ENCODE measurements at places on chromosomes 1 and 21.

DNA sequence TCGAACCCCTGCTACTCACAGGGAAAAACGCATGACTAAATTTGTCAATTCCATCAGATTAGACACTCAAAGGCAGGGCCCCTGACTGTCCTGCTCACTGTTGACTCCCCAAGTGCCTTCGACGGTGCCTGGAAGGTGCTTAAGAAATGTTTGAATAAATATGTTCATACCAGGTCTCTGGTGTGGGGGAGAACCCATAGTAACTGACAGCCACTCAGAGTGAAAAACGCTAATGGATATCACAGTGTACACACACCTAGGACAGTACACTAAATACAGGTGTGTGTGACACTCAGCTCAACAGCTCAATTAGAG is 39.7 kb upstream of the WASF2 start:
- no peak for DNase-seq

- no peak for DNase-seq
These were observed 91.3 kb downstream of the DENND1B start for GRCh38 chr1:197683895-197684553.

GRCh38 chr1:239250353-239251035 is 135.9 kb upstream of the CHRM3 start:
- no peak for DNase-seq

GRCh38 chr1:27726173-27727044 is 648 bp downstream of the FAM76A start:
- peak; percentile 51 for DNase-seq

GRCh38 chr1:45867697-45868348 is 64.4 kb downstream of the MAST2 start:
- no peak for DNase-seq

GRCh38 chr1:162285149-162285561 is 91.5 kb downstream of the SPATA46 start:
- peak; percentile 38 for DNase-seq

GRCh38 chr1:207362962-207363860 is 41.7 kb downstream of the CD55 start:
- DNase-seq: no peak

DNA sequence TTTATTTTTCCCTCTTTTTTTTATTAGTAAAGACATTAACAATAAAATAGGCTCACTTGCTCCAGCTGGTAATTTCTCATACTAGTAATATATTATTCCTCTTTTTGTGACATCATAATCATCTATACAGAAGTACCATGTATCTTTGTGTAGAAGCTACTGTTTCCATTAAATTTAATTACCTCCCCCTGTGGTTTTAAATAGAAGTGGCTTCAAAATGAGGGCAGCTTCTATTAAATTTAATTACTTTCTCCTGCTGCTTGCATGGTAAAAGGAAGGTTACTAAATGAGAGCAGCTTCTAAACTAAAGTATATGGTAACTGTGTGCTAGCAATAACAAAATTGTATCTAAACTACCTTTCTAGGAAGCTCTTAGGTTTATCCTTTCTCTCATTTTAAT is 94.0 kb downstream of the DPYD start:
- DNase-seq: peak; percentile 87

DNA sequence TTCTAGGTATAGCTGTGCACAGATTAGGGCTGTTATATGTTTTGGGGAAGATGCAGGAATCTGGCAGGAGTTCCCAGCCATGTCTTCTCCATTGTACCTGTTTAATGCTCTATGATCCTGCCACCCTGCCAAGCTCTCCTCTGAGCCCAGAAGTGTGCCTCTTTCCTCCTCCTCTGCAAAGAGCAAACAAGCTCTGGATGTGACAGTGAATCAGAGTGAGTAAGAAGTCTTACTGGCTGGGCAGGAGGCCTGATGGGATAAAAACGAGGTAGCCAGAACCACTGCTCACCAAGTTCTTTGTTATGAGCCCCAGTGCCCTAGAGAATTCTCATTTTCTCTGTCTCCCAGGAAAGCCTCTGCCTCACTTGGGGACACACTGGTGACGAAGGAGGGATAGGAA is 69.0 kb downstream of the BRINP2 start:
- DNase-seq: no peak

DNA sequence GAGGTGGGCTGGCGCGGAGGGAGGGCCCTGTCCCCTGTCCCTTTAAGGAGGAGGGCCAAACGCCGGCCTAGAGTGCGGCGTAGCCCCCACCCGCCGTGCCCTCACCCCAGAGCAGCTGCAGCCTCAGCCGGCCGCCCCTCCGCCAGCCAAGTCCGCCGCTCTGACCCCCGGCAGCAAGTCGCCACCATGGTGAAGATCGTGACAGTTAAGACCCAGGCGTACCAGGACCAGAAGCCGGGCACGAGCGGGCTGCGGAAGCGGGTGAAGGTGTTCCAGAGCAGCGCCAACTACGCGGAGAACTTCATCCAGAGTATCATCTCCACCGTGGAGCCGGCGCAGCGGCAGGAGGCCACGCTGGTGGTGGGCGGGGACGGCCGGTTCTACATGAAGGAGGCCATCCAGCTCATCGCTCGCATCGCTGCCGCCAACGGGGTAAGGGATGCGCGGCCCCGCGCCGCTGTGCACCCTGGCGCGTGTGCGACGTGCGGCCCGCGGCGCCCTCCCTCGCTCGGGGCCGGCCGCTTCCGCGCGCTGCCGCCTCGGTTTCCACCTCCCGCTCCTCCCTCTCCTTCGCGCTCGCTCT is at the start of gene PGM1:
PGM1 (plus strand) TSS at position 109 of the 583 bp plus-strand sequence; CDS start at position 187, 78 bp downstream.
- DNase-seq: peak; percentile 74

DNA sequence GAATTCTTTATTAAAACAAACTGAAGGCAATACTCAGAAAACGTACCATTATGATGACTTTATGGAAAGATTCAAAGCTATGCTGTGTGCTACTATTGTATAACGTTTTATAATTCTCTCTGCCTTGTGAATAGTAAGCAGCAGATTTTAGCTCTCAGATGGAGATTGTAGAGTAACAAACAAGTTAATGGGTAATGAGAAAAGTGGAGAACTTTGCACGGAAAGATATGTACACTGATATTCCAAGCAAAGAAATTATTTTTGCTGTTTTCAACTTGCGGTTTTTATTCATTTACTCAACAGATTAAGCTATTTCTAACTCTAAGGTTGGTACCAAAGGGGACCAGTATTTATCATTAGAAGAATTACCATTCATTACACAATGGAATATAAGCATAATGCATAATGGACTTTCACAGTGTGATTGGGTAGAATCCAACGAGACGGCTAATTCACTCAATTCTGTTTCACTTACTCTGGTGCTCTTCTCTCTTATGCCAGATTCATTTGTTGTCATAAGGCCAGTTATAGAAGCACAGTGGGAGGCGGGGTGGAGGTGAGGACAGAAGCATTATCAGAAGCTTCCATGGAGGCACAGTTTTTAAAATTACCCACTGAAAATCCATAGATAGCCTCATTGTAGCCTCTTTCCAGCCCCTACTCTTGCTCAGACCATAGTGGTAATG is 38.6 kb downstream of the ATP1B1 start:
- no peak for DNase-seq

DNA sequence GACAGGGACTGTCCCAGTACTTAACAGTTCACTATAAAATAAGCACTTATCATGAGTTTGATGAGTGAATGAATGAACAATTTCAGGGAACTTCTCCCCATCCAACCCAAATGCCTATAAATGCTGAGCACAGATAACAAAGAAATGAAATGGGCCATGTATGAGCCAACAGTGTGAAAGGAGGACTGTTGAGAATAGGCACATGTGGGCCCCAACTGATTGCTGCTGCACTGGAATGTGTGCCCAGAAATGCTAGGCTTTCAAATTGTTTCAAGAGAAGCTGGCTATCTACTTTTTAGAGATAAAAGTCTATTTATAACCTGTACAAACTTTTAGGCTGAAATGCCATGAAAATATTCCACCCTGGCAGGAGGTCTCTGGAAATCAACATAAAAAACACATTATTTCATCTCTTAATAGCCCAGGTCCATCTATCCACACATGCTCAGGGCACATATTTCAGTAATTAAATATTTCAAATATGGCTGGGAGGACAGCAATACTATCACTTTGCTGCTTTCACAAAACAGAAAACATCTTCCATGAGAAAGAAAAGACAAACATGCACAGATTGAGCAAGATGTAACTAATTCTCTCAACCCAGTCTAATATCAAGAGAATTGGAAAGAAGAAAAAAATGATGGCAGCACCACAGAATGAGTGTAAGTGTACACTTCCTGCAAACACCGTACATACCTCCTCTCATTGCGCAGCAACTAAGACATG is 49.8 kb downstream of the COLGALT2 start:
- no peak for DNase-seq

DNA sequence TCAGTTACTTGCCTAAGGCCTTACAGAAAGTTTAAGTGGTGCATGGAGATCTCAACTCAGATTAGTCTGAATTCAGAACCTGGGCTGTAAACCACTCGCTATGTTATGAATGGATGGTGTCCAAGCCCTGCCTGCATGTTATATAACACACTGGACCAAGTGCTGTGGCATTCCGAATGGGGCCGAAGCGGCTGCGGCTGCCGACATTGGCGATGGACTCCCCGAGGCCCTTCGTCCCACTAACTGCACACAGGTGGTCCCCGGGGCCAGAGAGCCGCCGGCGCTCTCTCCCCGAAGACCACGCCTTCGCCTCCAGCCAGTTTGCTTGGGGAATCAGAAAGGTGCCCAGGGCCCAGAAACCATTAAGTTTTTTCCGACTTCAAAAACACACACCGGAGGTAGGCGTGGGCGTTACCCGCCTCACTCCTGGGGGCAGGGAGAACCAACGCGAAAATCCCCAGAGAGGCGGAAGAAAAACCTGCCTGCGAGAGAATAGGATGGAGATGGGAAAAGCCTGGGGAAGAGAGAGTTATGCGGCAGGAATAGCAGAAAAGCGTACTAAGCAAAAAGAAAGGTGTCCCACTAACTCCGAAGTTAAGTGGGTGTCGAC is 579 bp upstream of the TENT5C start:
- DNase-seq: no peak

DNA sequence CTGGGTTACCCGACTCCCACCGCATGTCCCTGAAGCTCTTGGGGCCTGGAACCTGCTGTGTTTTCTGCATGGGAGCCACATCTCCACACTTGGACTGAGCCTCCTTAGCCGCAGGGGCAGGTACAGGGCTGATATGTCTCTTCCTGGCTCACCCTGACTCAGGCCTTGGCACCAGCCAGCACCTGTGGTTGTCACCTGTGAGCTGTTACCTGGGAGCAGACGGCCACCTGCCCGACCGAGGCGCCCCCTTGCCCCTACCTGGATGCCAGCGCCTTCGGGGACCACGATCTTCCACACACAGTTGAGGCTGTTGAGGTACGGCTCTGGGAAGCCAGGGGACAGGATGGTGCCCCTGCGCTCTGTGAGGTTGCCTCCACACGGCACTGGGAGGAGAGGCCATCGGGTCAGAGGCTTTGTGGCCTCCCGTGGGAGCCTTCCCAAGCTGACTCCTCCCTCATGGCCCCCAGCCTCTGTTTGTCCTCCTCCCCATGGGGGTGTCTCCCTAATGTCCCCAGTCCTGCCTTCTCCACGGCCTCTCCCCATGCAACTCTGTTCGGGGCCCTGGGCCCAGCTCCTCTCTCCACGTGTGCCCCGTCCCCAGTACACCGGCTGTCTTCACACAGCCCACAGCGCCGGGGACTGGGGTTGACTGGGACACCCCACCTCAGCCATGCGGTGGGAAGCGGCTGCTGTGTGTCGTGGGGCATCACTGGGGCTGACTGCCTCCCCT is 152.0 kb downstream of the ZSCAN20 start:
- no peak for DNase-seq

GRCh38 chr1:226487921-226488320 is 60.6 kb upstream of the STUM start:
- no peak for DNase-seq

- no peak for DNase-seq
These were observed 308.6 kb downstream of the MATN1 start for GRCh38 chr1:30414851-30415165.

- DNase-seq: no peak
These were observed 76.4 kb downstream of the TGFB2 start for GRCh38 chr1:218421531-218421930.

- DNase-seq: no peak
These were observed 23.6 kb downstream of the SYF2 start for GRCh38 chr1:25208561-25209222.

- no peak for DNase-seq
These were observed 285.4 kb upstream of the USP25 start for GRCh38 chr21:15444118-15444960.

- no peak for DNase-seq
These were observed 157.5 kb upstream of the FGGY start for GRCh38 chr1:59139396-59139795.

DNA sequence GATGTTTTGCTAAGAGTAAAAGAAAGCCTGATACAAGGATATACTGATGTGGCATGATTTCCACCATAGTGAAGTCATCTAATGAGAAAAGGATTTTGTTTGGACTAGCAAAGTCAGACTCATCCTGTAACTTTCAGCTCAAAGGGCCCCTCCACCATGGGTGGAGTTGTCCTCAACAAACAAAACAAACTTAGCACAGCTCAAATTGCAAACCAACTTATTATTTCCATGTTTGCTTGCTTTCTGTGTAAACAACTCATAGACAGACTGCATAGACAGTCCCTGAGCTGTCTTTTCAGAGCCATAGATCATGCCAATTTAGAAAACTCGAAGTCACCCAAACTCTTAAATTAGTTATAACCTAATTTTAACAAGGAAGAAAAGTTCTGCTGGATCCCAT is 69.4 kb upstream of the VAV3 start:
- DNase-seq: no peak

DNA sequence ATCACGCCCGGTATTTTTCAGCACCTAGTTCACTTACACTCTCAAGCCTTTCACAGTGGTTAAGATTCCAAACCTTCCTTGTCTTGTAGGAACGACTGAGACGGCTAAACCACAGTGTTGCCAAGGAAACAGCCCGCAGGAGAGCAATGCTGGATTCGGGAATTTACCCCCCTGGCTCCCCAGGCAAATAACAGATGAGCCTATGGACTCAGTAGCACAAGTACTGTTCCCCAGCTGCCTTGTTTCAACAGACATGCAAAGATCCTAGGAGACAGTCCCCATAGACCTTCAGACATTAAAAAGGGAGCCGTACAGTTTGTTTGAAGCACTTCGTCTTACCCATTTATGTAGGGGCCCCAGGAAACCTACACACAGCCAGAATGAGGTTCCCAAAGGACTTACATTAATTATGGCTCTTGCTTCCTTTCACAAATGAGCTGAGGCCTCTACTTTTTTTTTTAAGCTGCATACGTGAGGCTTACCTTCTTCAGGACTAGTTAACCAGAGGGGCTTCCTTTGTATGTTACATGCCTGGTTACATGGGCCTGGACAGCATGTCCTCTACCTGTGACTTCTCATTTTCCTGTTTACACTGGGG is 2.7 kb downstream of the SNAPIN start:
- DNase-seq: no peak

- no peak for DNase-seq
These were observed 22.7 kb downstream of the ABL2 start for GRCh38 chr1:179206812-179207211.

DNA sequence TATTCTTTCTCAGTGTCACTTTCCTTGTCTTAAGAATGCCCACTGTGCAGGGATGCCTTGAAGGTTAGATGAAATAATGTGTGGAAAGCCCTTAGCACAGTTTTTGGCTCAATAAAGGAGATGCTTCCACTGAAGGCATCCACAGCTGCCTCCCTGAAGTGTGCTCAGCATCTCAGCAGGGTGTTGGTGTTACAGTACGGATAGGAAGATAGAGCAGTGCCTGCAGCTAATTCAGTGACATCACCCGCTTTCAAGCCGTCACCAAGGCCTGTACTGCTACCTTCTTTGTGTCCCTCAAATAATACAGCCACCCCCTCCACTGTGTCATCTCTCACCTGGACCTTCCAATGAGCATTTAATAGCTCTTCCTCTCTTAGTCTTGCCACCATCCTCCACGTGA is 59.0 kb downstream of the NDUFS5 start:
- DNase-seq: no peak

Data from COR-L47 (cell line).